ENCODE measurements at places on chromosomes 6 and 20.

GRCh38 chr20:48875233-48875913, 46.1 kb upstream of the ARFGEF2 start:
- DNase-seq = no peak

DNA sequence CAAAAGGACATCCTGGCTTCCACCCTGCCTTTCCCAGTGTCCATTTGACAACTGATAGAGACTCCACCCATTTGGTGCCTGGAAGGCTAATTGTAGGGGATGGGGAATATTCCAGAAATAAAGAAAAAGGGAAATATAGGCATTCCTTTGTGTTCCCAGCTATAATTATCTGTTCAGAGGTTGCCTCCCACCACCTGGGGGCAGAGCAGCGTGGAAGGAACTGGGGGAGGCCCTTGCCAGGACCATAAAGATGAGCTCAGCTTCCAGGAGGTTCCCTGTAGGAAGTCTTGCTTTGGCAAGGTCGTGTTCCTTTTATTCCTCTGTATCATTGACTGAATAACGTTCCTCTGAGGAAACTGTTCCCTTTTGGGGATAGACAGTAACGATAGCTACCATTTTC, 214.7 kb downstream of the TFAP2C start:
- no peak for DNase-seq

DNA sequence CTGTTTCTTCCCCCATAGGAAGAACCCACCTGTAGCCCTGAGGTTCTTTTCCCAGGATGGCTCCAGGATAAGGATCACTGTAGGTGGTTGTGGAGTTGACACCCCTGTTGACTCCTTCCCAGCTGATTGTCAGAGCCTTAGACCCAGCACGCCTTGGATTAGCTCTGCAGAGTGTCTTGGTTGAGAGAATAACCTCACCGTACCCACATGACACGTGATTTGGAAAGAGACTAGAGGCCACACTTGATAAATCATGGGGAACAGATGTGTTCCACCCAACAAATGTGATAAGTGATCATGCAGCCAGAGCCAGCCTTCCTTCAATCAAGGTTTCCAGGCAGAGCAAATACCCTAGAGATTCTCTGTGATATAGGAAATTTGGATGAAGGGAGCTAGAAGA, 12.2 kb downstream of the BTN3A1 start:
- DNase-seq = no peak

DNA sequence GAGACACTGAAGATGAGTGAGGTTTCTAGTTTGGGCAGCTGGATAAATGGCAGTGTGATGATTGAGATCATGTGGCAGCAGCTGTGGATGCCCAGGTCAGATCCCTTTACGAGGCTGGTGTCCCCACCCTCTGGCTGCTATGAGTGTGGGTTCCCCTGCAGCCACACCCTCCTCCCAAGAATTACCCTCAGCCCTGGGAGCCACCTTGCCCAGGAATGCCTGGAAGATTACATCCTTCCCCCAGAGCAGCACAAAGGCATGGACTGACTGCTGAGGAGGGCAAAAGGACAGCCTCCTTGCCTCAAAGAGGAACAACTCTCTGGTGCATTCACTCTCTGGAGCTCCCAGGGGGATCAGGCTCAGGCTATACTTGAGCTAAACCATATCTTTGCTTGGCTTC, 15.0 kb upstream of the PKHD1 start:
- DNase-seq = no peak

DNA sequence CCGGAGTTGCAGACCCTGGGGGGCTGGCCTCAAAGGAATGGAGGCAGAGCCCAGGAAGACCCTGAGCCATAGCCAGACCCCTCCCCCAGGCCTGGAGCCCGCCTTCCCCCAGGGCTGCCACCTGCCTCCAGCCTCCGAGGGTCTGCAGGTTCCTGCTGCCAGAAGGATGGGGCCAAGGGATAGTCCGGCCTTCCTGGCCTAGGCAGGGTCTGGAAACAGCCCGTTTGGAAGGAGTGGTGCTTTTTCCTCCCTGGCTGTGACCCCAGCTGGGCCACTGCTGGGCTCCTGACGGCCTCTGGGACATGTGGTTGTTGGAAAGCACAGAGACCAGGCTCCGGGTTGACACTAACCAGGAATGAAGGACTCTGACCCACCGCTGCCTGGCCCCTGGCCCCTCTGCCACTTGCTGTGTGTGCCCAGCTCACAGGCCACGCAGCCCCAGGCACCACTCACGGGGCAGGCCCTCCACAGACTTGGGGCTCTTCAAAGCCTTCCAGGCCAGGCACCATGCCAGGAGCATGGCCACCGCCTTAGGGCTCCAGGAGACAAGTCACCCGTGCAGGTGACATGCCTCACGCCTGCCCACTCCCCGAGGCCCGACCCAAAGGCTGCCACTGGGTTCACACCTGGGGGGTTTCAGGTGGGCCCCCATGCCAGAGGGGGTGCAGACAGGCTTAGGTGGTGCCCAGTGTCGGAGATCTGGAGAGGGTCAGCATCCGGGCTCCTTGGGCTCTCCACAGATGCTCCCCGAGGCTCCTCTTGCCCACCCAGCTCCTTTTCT, 3.9 kb upstream of the LAMA5 start:
- DNase-seq = no peak

GRCh38 chr6:22906091-22906549, 336.8 kb downstream of the HDGFL1 start:
- no peak for DNase-seq

DNA sequence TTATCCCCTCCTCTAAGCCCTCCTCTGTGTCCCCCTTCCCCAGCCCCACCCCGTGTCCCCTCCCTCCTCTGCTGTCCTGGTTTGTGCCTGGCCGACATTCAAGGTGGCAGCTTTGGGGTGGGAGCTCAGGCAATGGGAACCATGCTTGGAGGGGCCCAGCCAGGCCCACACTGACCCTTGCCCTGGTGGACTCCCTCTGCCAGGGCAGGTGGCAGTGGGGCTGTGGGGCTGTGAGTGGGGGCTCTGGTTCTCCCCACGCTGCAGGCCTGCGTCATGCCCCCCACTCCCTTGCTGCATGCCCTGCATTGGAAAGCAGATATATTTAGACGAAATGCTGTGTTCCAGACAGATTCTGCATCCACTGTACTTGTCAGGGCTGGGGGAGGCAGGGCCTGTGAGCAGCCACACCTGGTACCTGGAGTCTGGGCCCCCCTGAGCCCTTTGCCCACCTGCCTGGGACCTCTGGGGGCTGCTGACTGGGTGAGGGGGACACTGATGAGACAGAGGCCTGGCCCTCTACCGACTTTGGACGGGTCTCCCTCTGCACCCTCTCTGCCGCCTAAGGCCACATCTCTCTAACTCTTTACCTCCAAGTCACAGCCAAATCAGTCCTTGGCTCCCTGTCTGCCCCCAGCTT, 14.2 kb downstream of the DLGAP4 start:
- DNase-seq = no peak

- no peak for DNase-seq
Observed at GRCh38 chr6:160069459-160069858, 52.2 kb upstream of the SLC22A1 start.

DNA sequence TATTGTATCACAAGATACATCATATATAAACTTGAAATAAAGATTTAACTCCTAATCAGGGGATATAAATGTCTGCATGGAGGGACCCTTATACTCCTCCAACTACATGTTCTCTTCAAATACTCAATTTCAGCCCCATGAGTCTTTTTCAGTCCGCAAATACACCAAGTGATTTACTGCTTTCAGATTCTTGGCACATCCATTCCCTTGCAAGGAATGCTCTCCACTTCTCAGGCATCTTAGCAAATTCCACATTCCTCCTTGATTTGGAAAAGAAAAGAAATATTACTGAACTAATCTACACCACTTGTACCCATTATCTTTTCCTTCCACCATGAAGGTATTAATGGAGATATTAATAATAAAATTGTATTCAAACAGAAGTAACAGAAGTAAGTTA, 999.4 kb upstream of the GJE1 start:
- no peak for DNase-seq

DNA sequence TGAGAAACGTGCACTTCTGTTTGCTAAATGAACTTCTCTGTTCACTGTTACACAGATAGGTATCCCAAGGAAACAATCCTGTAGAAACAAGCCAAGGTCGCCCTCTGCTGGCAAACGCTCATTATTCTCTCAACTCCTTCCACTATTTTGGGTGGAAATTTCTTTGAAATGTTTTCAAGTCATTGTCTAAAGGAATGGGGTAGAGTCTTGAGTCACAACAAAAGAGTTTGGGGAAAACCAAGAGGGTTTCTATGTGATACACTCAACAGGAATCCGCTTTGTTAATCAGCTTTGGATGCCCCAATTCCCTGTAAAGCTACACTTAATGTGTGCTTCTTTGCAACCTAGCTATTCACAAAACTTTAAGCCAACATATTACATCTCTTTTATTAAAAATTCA, 4.6 kb upstream of the RAE1 start:
- DNase-seq = peak; percentile 81

DNA sequence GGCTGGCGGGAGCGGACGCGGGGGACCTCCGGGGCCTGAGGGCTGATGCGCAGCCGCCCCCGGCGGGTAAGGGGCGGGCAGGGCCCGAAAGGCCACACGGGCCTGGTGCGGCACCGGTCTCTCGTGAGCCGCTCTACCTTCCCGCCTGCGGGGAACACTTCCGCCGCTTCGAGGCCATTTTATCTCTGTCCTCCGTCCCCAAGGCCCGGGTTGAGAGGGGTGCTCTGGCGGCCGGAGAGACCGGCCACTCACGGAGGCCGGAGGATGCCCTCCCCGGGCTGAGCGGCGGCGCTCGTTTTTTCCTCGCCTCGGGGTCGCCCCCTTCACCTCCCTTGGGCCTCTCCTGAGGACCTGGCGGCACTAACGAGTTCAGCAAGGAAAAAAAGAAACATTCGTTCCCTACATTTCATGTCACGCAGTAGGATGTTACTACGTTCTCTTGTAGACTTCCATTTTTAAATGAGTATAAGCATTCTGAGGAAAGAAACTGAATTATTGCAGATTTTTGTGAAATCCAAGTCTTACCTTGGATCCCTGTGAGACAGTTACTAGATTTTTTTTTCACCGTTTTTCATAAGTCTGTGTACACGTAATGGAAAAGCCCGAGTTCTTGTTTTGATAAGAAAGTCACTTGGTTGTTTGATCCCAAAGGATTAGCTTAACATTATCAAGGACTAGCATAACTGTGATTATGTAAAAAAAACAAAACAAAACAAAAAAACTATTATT, 575 bp downstream of the WTAP start:
- DNase-seq = no peak

- DNase-seq = no peak
Observed at GRCh38 chr6:163229050-163229449, 185.5 kb upstream of the QKI start.

DNA sequence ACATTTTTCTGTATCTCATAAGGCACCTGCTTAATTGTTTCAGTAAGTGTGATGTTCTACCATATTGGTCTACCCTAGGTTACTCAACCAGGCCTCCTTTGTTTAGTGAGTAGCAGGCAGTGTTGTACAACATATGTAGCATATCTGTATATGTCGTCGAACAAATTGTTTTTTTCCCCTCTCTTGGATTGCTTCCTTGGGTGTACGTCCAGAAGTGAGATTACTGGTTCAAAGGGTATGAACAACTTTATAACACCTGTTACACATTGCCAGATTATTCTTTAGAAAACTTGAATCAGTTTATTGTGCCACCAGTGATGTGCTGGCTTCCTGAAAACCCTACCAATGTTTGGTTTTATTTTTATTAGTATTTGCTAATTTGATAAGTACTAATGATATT, 14.7 kb downstream of the SLC16A10 start:
- no peak for DNase-seq

DNA sequence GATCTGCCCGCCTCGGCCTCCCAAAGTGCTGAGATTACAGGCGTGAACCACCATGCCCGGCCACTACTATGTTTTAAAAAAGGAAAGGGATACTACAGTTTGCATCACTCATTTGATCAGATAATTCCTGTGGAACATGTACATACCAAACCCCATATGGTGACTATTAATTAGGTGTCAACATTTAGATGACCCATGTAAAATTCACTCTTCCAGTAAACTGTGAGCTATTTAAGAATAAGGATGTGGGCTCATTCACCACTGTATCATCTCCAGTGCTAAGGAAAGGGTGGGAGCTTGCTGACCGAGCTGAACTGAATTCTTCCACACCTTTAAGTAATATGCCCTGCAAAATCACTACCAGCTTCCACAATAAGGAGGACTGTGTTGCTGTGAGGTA, 127.5 kb downstream of the BTBD9 start:
- DNase-seq = no peak

DNA sequence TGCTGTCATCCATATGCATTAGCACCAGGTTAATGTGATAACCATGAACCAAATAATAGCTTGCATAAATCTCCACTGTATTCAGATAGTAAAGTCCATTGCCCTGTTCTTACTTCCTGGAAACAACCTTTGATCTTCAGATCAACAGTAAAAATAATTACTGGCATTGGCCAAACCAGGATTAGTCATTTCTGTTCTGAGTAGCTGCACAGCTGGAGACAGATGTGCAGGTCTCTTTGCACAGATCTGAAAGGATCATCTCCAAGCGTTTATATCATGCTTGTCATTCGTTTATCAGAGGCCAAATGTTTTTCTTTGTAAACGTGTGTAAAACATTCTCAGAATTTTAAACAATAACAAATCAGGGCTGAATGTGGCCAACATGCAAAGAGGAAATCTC, 134.4 kb upstream of the HMGCLL1 start:
- DNase-seq = no peak

DNA sequence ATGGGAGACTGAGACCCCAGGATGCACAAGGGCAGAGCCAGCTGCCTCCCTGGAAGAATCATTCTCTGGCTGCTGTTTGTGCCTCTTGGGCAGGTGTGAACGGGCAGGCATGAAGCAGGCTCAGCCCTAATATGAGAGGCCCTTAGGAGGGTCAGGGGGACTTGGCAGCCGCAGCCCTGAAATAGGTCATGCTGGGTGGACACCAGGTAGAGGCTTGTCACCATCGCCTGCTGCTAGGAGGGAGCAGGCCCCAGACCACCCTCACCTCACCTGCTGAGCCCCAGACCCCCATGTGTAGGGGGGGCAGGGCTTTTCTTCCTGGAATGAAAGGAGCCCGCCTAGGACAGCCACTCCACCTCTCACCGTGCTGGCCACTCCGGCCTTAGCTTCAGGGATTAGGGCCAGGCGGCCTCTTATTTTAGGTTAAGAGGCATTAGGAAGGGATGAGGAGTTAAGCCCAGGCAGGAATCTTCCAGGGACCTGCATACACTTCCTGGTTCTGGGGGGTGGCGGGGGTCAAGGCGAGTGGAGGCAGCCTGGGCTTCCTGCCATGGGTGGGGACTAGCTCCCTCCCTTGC, 92.4 kb downstream of the ASXL1 start:
- DNase-seq = no peak

DNA sequence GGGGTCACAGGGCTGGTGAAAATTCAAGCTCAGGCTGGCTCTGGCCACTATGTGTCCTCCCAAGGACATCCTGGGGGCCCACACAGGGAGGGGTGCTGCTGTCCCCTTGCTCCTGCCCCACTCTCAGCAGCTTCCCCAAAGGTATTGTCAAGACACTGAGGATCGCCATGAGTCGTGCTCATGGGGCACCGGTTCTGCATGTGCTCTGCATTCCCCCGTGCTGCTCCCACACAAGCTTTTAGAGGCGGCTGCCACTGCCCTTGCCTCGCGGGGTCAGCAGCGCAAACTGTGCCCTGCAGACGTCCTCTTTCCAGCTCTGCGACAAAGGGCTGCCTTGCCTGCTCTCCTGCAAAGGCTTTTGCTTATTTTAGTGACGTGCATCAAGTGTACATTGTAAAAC, 179.8 kb downstream of the ERMARD start:
- no peak for DNase-seq

- DNase-seq = no peak
Observed at GRCh38 chr6:136446579-136447187, 103.5 kb downstream of the MAP7 start.
